ENCODE measurements at places on chromosomes 5 and 9.

DNA sequence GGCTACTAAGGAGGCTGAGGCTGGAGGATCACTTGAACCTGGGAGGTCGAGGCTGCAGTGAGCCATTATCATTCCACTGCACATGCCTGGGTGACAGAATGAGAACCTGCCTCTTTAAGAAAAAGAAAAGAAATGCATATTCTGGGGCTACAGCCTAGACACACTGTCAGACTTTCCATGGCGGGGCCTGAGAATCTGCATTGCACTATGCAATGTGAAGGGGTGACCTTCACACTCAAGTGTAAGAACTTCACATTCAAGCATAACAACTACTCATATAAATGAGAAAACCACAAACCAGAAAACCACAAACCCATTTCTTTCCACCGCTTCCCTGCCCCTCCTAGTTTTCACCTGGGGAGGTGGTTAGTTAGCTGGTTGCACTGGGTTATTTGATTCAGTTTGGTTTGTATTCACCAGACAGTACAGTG is 18.0 kb upstream of the FBP2 start:
- DNase-seq, result no peak

- no peak for DNase-seq
These were observed 134.7 kb downstream of the CDH6 start for GRCh38 chr5:31328040-31328733.

- DNase-seq, result no peak
These were observed 75.0 kb upstream of the PPP1R26 start for GRCh38 chr9:135404451-135405144.

DNA sequence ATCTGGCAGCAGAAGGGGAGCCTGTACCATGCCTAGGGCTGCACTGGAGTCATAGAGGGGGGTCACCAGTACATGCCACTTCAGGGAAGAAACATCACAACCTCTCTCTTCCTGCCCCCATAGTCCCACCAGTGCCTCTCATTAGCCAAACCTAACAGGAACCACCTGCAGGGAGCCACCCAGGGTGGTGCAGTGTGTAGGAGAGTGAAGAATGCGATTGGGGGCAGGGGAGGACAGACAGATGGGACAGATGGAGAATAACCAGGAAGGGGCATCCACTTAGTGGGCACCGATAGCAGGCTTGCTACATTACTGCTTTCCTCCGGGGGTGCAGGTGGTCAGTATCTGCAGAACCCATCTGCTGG is 19.2 kb downstream of the DAPK1 start:
- DNase-seq, result no peak

GRCh38 chr5:108386345-108387061 is 4.6 kb upstream of the FBXL17 start:
- no peak for DNase-seq

DNA sequence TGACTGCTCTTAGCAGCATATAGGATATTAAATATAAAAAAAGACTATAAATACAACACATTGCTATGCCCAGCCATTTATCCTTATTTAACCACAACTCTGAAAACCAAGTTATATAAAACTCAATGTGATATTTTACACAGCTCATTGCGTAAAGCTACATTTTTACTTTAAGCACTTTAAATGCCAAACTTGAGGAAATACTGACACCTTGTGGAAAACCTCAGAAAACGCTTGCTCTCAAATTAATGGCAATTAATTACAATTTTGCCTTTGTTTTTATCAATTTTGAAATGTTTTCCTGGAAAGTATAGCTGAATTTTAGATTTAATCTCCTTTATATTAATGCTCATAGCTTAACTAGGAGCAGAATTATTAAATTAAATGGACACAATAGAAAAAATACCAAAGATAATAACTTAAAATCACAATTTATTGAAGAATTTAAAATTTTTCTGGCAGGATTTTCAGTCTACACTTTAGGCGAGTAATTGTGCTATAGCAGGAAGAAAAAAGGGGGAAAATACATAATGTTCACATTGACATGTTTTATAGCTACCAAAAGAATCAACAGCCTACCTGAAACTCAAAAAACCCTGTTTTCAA is 25.2 kb upstream of the PLAC8L1 start:
- no peak for DNase-seq

GRCh38 chr9:91197232-91198181 is 164.2 kb downstream of the AUH start:
- peak; percentile 7 for DNase-seq

DNA sequence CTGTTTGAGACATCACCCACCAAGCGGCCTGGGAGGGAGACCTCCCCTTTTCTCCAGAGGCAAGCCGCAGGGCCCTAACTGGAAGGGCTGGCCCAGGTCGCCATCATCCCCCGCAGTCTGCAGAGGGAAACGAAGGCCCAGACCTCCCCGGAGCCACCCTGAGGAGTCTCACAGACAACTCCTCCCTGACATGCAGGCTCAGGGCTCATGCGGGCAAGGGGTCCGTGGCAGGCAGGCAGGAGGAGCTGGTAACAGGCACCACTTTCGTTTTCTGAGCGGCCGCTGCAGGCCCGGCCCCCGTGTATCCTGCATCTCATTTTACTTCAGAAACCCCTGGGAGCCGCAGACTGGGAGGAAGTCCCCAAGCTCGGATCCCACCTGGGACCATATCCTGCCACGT is 192.0 kb upstream of the PPP1R26 start:
- DNase-seq, result no peak

- DNase-seq, result no peak
These were observed 6.1 kb upstream of the AIF1L start for GRCh38 chr9:131090025-131090787.

DNA sequence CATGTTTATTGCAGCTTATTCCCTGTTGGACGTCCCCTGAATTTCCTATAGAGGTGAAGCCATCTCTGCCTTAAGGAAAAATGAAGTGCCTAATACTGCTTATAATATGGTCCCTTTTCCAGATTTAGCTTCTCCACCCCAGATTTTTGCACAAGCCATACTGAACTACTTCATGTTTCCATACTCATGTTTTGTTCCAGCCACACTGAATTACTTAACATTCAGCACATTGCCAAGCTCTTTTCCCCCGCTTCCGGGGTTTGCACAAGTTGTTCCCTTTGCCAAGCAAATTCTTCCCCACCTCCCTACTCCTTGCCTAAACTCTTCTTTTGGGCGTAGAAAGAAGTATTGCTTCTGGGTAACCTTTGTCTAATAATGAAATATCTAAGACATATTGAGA is 1.7 kb upstream of the CNTRL start:
- DNase-seq, result no peak

DNA sequence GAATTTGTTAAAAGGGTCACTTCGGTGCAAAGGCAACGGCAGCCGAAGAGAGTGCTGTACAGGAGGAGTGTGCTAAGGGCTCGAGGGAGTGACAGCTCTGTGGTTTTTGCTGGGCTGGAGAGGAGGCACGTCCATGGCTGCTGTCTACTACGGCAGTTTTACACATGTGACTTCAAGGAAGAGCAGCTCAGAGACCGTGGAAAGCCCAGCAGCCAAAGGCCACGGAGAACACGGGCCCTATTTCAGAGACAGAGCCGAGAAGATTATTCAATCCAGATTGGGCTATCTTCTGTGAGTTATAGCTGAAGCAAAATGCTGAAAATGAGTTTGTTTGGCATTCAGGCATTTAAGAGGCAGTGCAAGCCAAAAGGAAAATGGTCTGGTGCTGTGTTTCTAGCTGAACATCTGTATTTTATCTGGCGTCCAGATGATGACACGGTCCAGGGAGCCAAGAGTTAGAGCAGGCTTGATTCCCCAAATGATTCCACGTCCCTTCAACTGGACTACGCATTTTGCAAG is 96.4 kb downstream of the RFK start:
- no peak for DNase-seq

- DNase-seq, result peak; percentile 12
These were observed 194.7 kb upstream of the FREM1 start for GRCh38 chr9:15104826-15105420.

DNA sequence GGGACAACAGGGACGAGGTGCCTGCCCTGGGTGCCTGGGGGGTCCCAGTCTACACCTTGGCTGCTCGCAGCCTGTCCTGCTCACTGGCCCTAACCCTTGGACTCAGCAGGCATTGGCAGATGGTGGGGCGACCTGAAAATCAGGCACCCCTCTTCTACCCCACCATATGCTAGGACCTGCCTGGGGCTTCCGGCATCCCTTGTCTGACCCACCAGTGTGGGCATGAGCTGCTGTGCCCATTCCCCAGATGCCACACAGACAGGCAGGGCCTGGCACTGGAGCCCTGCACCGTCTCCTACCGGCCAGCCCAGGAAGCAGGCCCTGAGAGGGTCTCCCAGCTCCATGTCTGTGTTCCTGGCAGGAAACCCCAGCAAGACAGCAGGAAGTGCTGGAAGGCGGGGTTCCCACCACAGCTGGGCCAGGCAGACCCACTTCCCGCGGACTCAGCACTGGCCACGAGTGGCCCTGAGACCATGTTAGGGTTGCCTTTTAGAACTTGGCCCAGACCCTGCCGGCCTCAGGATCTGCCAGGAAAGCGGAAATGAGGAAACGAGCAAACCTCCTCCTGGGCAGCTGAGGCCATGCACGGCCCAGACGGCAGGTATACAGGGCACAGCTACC is 3.1 kb downstream of the NINJ1 start:
- no peak for DNase-seq

DNA sequence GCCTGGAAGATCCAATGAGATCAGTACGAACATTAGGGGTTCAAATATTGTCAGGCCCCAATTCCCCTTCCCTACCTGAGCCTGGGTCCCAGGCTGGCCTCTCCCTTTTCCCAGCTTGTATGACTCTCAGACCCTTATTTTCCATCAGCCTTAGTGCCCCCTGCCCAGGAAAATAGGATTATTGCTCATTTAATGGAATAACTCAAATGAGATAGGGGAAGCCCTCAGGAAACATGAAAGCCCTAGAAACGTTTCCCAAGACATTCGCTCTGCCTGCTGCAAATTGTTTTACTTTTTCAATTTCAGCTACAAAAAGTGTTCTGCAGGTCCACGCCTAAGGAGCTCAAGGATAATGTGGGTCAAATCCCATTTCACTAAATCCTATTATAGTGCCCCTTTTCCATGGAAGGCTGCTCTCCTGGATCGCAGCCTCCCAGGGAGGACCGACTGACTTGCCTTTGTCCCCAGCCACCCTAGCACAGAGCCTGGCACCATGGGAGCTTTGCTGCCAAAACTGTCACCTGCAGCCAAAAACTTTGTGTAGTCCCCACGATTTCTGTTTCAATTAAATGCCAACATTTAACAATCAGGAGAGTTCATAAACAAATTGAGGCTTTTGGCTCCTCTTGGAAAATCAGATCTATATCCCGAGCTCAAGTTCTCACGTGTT is 46.9 kb downstream of the THOC3 start:
- no peak for DNase-seq

GRCh38 chr9:108913391-108913790 is 20.5 kb downstream of the ELP1 start:
- no peak for DNase-seq

- no peak for DNase-seq
These were observed 900.0 kb upstream of the CDH10 start for GRCh38 chr5:25544652-25545249.

GRCh38 chr9:20001058-20001457 is 212.2 kb upstream of the SLC24A2 start:
- DNase-seq, result no peak

DNA sequence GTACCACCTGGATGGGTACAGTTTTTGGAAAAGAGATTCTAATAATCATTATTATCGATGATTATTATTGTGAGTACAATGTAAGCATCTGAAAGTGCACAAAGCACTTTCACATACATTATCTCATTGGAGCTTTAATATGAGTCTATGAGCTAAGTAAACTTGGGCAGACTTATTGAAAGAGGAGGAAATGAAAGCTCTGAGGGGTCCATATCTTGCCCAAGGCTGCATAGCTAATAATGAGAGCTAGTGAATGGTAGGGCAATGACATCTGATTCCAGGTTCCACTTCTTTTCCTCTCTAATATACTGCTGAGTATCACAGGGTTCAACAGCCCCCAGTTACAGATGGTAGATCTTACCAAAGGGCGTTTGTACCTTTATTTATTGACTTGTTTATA is 26.1 kb downstream of the TIMD4 start:
- no peak for DNase-seq

DNA sequence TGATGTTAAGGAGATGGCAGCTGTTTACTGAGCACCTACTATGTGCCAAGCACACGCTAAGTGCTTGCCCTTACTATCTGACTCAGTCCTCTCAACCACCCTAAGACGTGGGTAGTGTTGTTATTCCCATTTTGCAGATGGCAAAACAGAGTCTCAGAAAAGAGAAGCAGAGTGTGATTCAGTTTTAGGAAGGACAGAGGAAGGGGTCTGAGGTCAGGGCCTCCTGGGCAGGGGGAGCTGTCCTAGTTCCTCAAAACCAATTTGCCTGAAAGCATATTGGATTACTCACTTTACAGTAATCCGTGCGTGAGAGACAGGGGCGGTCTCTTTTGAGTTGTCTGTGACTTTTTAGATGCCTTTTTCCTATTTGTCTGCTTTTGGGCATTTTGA is 23.2 kb downstream of the DNM1 start:
- no peak for DNase-seq

DNA sequence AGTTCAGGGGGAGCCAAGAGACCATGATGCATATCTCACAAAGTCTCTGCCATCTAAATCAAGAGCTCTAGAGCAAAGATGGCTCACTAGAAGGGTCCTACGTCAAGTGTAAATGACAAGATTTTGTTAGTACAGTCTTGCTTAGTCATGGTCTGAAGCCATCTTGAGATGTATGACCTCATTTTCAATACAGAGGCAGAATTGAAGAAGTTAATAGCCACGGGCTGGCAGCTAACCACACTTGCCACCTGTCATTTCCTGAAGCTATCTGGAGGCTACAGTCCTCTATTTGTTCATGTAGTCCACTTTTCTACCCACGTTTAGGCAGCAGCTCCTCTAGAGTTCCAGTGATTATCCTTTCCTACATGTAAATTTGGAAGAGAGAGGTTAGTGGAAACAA is 231.7 kb upstream of the CDH12 start:
- DNase-seq, result no peak

- peak; percentile 33 for DNase-seq
These were observed at the start of gene ZBTB34 for GRCh38 chr9:126860077-126860756. Gene ZBTB34 (plus strand): TSS chr9:126860639. CDS start chr9:126879400, 18,761 bp downstream.

- no peak for DNase-seq
These were observed 42.2 kb downstream of the OSMR start for GRCh38 chr5:38888041-38888440.

- DNase-seq, result no peak
These were observed 10.7 kb downstream of the PRRC2B start for GRCh38 chr9:131404581-131404980.

- DNase-seq, result no peak
These were observed 566.8 kb upstream of the CYLC2 start for GRCh38 chr9:102428305-102428704.

DNA sequence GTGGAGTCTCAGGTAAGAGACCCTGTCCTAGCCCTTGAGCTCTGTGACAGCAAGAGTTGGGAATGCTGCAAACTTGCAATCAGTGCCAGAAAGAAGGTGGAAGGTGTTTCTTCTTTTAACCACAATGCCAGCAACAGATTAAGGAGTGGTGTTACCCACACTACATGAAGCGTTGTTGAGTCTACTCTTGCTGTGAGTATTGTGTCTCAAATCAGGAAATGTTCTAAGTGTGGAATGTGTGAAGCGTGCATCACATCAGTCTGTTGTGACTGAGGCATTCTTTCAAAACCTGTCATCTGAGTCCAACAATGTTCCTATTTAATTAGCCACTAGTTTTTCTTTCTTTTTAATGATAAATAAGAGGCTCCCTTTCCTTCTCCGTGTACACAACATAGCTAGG is 2.9 kb upstream of the LURAP1L start:
- no peak for DNase-seq
